ENCODE measurements at places on chromosomes 7 and 10. TPM values are rescaled to one million over a fixed set of nuclear protein-coding genes. Genes with fewer than 3 reads are reported as not detected.
A peak's percentile ranks its signal among the peaks of the same experiment; 100 is the strongest.

The TRIM74 gene
- not detected for total RNA-seq

The ANXA11 gene
- 84.7 TPM for total RNA-seq

The CYP2C19 gene
- total RNA-seq, result not detected

The CCDC71L gene
- total RNA-seq, result 44.4 TPM

The CNNM1 gene
- 0.32 TPM for total RNA-seq

The ICA1 gene
- 0.13 TPM for total RNA-seq

The IGFBP1 gene
- 0.23 TPM for total RNA-seq

- peak; percentile 11 for DNase-seq
These were observed 396.6 kb downstream of the DGKB start for GRCh38 chr7:14505906-14506305.

DNA sequence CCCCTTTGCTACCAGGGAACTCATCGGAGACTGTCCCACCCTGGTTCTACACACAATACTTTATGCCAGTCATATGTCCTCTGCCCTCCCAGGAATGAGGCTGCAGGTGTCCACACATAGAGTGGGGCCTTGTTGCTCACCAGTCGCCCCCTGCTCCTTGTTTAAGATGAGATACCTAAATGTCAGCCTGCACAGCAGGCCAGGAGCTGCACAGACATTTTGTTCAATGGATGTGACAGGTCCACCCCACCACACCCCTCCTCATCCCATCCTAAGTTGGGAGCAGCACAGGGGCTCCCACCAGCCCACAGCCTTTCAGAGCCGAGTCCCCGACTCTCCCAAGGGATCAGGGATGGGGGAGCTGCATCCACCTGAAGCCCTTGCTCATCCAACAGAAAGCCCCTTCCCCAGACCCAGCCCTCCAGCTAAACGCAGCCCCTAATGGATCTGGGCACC lies 6.2 kb upstream of the GRID1 start:
- DNase-seq, result no peak

DNA sequence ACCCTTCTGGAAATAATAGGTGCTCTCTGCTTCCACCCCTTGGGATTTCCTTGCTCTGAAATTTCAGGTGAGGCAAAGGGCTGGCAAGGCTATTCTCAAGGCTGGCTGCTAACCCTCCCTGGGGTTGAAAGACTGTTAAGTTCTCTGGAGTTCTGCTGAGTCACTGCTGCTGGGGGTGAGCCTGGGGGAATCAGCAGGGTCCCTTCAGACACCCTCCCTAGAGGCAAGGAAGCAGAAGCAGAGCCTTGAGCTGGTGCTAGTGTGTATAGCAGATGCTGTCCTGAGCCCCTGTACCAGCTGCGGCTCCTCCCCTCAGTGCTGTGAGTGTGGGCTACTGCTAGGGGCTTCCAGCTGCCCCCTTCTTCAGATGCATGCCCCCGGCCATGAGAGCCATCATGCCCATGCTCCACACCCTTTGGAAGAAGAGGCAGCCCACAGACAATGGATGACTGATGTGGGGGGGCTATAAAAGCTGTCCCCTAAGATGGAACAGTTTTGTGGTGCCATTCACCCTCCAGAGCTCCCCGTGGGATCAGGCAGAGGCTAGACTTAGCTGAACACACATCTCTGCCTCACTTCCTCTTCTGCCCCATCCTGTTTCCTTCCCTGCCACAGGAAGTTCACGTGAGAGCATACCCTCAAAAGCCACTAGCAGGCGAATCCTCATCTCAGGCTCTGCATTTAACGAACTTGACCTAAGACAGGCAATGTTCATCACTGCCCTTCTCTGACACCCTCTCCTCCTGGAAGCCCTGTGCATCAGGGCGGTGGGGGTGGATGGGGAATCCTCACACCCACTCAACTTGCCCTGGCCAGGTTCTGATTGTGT lies 91.8 kb downstream of the SH3PXD2A start:
- no peak for DNase-seq

DNA sequence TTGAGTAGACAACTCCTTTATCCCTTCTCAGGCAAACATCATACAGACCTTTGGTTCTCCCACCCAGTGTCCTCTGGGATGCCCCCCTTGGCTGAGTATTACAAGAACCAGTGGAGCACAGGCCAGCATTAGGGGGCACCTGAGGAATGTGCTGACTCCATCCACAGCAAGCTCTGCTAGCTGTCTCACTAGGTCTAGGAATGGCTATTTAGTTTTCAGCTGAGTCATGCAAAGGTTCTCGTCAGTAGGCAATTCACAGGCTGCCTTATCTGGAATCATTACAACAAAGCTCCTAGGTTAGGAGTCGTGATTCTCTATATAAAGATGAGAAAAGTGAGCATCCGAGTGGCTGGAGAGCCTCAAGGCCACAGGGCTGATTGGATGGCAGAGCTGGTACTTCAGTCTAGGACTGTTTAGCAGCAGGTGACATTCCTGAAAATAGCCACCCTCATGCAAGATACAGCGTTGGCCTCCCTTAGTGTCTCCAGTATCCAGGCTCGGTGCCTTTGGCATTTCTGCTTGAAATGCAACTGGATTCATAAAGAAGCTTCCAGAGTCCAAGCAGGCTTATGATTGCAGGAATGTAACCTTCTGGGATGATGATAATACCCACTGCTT lies 75.8 kb downstream of the CDCA7L start:
- DNase-seq, result no peak

DNA sequence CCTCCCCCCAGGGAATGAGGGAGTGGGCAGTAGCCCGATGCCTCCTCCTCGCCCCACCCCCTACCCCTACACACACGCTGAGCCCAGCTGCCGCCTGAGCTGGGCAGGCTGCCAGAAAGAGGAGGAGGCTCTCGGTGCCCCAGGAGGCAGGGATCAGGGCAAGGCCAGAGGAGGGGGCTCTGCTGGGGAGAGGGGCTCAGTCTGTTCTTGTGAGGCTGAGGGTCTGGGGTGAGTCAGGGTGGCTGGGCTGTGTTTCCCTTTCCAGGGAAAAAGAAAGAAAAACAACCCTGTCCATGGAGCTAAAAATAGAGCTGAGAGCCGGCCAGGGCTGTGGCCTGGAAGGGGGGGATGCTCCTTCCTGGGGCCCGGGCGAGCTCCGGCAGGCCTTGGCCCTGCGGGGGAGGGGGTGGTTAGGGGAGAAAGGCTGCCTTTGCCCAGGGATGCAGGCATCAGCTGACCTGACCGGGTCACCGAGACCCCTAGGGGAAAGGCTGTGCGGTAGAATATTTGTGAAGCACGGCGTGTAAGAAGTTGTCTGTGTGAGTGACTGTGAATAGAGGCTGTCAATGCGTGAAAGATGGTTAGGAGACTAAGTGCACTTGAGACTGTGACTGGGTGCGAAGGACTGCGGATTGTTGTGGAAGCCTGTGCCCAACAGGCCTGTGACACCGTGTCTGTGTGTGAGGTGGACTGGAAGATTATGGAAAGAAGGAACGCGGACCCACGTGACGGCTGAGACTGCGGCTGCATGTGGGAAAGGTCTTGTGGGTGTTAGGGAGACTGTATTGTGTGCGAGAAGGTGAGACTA lies 1.2 kb upstream of the LZTS2 start:
- DNase-seq, result no peak

GRCh38 chr10:117364110-117364960 lies 10.9 kb downstream of the PDZD8 start:
- DNase-seq, result no peak

GRCh38 chr7:155814316-155815276 lies 2.3 kb upstream of the SHH start:
- DNase-seq, result no peak

DNA sequence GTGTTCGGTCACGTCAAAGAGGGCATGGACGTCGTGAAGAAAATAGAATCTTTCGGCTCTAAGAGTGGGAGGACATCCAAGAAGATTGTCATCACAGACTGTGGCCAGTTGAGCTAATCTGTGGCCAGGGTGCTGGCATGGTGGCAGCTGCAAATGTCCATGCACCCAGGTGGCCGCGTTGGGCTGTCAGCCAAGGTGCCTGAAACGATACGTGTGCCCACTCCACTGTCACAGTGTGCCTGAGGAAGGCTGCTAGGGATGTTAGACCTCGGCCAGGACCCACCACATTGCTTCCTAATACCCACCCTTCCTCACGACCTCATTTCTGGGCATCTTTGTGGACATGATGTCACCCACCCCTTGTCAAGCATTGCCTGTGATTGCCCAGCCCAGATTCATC lies 6.5 kb downstream of the PPIF start:
- DNase-seq, result no peak

DNA sequence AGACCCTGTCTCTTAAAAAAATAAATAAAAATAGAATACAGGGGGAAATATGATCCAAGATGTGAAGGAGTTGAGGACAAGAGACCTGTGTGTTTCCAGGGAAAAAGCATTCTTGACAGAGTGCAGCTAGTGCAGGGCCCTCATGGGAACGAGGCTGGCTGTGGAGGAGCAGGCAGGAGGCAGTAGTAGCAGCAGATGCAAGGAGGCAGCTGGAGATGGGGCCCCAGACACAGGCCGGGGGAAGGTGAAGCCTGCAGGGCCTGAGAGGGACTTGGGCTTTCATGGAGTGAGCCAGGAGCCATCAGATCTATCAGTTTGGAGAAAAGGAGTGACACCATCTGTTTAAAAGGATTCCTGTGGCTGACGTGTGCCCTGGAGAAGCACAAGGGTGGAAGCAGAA lies 71.4 kb upstream of the ZNF438 start:
- DNase-seq, result peak; percentile 27

DNA sequence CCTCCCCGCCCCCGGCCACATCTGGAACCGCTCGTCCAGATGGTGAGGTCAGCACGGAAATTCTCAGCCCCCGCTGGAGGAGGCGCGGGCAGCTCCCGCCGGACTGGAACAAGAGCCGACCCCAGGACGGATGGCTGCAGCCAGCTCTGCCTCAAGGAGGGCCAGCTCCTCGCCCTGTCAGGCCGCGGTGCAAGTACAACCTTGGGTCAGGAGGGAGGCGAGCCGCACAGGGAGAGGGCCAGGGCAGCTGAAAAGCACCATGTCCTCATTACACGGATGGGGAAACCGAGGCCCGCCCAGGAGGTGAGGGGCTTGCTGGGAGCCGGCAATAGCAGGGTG lies 3.8 kb upstream of the GRIFIN start:
- DNase-seq, result no peak
